ENCODE measurements at places on chromosomes 5 and 9.

DNA sequence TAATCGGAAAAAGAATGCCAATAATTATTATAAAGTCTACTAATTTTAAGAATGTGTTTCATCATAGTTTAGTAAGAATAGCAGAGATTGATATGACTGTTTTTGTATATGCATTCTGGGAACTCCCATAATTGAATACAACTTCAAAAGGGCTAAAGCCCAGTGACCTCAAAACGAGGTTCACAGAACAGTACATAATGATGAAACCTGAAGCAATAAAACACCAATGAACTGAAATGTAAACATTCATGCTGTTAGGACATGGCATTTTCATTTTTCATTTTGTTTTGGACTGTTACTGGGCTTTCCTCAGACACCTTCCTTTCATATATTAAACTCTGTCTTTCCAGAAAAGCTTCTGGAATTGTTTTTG, 684 bp upstream of the JMY start:
- DNase-seq: no peak

DNA sequence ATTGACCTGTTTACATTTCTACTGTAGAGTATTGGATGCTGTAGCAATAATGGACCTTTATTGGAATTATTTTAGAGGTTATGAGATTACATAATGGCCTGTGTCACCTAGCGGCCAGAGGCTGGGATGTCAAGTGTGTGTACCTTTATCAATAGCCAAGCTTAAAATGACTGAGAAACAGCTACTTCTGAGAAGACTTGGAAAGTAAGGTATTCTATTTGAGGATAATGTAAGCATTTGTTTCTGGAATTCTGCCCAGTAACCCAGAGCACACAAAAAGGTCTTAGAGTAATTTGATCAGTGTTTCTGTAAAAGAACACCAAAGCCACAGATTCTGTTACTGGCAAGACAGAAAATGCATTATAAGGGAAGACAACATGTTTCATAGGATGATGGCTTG, 116.8 kb downstream of the MACIR start:
- DNase-seq: no peak

DNA sequence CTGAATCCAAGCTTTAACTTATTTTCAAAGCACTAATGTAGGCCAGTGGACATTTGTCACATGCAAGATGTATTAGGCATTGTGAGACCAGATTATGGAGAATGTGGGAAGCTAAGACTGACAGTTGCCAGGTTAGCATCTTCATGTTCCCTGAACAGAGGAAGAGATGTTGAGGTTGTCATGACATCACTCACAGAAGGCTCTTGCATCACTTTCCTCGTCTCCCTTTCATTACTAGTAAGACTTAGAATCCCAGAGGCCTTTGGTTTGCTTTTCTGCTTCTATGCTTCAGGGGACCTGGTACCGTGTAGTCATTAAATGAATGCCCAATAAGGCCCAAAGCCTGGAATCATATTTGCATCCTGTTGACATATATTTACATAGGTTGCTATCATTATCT, 76.4 kb upstream of the RPS23 start:
- no peak for DNase-seq

DNA sequence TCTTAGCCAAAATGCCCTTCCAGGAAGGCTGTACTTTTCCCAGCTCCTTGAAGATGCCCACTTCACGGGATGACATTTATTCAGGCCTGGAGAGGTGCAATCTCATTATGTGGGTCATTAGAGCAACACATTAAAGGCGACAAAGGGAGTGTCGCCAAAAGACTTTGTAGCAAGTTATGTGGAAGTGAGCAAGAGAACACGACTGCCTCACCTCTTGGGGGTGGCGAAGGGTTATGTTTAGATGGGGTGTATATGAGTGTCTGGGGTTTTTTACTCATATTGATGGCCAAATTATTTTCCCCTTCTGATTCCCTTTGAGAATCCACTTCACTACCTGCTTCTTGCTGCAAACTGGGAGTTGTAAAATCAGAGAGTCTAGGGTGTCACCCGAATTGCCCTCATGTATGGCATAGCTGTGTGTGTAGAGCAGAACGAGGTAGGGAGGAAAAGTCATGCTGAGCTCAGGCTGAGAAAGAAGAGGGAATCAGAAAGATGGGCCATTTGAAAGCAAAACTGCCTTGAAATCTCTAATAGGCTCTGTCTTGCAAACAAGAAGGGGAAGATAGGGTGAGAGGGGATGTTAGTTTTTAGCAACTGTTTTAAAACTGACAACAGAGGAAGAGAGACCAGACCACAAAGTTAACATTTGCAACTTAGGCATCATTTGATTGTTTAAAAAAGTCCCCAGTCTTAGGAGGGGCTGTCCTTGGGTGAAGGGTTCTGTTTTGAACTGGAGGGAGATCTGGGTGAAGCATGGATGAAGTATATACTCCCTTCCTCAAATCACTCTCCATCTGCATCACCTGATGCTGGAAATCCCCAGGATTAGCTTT, 97.1 kb upstream of the IL12B start:
- no peak for DNase-seq

DNA sequence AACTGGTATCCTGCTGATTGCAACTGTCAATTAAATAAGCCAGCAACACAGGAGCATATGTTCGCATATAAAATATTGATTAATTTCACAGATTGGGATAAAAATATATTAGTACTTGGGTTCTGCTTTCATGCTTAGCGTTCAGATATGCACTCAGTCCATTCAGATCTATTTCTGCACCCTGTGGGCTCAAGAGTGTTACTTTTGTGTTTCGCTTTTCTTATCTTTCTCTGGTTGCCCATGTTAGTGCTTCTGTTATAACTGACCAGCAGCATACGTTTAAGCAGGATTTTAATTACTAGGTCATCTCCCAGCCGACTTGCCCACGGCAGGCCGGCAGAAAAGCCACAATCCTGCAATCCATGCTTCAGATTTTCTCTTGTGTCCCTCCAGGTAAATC, 289.1 kb downstream of the EBF1 start:
- DNase-seq: no peak

- no peak for DNase-seq
Observed at GRCh38 chr5:124453221-124454051, 293.0 kb downstream of the ZNF608 start.

DNA sequence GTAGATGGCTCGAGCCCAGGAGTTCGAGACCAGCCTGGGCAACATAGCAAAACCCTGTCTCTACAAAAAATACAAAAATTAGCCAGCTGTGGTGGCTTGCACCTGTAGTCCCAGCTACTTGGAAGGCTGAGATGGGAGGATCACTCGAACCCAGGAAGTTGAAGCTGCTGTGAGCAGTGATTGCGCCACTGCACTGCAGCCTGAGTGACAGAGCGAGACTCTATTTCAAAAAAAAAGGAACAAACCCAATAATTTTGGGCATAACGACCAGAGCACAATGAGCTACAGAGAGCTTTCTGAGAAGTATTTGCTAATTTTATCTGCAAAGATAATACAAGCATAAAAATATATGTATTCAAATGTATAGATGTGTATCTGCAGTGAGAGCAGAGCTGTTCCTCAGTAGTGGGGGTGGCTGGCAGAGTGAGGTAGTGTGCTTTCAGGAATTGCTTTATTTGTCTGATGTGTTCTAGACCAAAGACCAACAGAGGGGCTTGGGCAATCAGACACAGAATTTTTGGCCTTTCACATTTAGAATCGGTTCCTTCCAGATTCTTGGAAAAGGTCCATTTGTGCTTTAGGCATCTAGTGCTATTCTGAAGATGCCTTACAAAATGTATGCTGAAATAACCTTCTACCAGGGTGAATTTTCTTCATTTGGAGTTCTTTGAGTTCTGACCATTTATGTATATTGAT, 5.2 kb downstream of the DOCK8 start:
- no peak for DNase-seq

- DNase-seq: no peak
Observed at GRCh38 chr5:109877670-109878045, 187.9 kb downstream of the MAN2A1 start.

DNA sequence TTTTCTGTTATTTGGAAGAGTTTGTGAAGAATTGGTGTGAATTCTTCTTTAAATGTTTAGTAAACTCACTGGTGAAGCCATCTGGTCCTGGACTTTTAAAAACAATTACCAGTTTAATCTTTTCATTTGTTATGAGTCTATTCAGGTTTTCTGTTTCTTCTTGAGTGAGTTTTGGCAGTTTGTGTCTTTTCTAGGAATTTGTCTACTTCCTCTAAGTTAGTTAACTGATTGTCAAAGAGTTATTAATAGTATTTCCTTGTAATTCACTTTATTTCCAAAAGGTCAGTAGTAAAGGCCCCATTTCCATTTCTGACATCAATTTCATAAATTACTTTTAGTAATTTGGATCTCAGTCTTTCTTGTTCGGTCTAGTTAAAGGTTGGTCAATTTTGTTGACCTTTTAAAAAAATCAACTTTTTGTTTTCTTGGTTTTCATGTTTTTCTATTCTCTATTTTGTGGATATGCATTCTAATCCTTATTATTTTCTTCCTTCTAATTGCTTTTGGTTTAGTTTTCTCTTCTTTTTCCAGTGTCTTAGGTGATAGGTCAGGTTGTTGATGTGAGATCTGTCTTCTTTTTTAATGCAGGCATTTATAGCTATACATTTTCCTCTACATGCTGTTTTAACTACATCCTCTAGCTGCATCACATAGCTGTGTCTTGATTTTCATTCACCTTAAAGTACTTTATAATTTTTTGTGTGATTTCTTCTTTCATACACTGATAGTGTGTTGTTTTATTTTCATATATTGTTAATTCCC, 7.3 kb upstream of the SMIM3 start:
- DNase-seq: no peak

Measured in H54 (cell line).